Psoas muscle (tissue), 8 donors: ENCODE measurements at places on chromosomes 1 and 21. TPM values are rescaled to one million over a fixed set of nuclear protein-coding genes. Genes with fewer than 3 reads are reported as not detected.
A peak's percentile ranks its signal among the peaks of the same experiment; 100 is the strongest.

GORAB gene
- 5.5 TPM for polyA plus RNA-seq

- no peak for DNase-seq
Observed at GRCh38 chr1:32770221-32770731, 46.9 kb downstream of the YARS1 start.

DNA sequence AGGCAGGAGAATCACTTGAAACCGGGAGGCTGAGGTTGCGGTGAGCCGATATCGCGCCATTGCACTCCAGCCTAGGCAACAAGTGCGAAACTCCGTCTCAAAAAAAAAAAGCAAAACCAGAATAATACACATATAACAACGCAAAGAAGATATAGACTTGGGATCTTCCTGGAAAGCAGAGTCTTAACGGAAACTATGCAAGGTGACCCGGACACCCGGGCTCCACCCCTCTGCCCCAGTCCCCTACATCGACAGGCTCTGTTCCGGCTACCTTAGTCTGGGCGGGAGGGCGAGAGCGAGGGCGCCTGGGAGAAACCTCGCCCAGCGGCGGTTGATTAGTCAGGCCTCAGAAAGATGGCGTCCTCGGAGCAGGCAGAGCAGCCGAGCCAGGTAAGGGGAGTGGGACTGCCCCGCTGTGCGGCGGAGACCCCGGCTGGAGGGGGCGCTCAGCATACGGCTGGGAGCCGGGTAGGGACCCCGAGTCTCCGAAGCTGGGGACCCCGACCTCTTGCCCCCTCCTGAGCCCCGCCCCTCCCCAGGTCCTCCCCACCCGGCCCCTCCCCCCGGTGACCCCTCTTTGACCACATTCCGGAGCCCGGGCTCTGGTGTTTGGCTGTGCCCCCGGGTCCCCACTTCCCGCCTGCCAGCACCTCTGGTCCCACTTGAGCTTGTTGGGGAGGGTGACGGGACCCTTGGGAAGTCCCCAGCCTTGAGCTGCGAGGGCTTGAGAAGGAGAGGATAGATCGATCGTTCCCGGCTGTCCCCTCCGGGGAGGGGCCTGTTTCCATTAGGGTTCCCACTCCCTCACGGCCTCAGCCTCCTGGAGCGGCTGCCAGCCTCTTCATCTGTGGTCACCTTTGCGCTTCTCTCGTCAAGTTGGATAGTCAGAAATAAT lies at the start of gene PEX14:
TSS of gene PEX14 (plus strand) at position 338 of the 895 bp plus-strand sequence. CDS start at position 355, 17 bp downstream.
- peak; percentile 91 for DNase-seq

HES4 gene
- polyA plus RNA-seq, result 20.2 TPM

DNA sequence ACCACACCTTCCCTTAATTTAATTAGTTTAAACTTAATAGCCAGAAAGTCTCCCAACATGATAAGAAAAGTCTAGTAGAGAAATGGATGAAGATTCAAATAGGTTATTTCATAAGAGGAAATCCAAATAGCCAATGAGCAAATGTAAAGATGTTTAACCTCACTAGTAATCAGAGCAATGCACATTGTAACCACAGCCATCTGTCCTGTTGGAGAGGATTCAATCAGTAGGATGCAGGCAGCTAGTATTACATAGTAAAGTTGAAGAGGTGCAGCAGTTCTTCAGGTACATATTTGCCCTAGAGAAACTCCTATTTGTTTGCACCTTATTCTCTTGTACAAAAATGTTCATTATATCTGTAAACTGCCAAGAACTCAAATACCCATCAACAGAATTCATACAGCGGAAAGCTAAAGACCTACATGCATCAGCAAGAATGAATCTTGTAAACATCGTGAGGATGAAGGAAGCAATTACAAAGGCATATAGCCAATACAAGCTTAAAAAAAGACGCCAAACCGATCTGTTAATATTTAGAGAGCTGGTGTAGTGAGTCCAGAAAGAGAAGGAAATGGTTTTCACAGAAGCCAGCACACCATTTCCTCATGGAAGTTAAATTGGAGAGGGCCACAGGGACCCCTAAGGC lies 27.9 kb downstream of the DIP2A start:
- no peak for DNase-seq
